ENCODE measurements at places on chromosomes 2 and 18. TPM values are rescaled to one million over a fixed set of nuclear protein-coding genes. Genes with fewer than 3 reads are reported as not detected.

ACMSD gene
- not detected for total RNA-seq

SLC5A7 gene
- not detected for total RNA-seq

ARHGEF33 gene
- 0.84 TPM for total RNA-seq

DNA sequence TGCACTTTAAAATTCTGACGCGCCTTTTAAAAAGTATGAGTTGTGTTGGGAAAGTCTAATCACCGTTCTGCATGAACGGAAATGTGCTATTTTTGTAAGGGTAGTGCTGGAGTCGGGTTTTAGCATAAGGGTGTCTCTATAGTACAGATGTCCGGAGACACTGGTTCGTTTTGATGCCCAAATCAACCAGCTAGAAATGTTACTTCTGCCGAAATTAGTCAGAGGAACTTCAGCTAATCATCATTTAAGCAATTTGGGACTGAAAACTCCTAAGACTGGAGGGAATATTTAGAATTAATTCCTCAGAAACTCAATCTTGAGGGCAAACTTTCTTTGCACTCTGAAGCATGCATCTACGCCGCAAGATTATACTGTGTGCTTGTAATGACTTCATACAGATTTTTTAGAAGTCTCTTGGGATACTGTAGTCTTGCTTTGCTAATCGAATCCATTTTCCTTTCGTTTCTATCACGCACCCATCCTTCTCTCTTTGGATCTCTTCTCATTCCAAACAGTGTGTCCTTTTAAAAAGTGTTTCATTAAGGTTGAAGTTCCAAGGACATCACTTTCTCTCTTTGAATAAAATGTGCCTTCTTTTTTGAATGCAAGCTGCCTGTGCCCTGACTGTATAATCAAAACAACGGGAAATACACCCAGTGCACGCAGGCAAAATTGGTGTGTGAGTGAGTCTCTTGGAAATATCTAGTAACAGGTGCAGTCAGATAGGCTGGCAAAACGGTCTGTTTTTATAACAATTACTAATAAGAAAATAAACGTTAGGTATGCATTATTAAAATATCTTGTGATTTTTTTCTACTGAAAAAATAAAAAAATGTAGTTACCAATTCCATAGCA lies 270.9 kb upstream of the TCF4 start:
- H3K27me3 ChIP-seq, result no peaks in the 10 kb centered on the region
- no peak overlapping the region for H3K4me3 ChIP-seq
- no peak overlapping the region for H3K27ac ChIP-seq
- no peak for DNase-seq

DNA sequence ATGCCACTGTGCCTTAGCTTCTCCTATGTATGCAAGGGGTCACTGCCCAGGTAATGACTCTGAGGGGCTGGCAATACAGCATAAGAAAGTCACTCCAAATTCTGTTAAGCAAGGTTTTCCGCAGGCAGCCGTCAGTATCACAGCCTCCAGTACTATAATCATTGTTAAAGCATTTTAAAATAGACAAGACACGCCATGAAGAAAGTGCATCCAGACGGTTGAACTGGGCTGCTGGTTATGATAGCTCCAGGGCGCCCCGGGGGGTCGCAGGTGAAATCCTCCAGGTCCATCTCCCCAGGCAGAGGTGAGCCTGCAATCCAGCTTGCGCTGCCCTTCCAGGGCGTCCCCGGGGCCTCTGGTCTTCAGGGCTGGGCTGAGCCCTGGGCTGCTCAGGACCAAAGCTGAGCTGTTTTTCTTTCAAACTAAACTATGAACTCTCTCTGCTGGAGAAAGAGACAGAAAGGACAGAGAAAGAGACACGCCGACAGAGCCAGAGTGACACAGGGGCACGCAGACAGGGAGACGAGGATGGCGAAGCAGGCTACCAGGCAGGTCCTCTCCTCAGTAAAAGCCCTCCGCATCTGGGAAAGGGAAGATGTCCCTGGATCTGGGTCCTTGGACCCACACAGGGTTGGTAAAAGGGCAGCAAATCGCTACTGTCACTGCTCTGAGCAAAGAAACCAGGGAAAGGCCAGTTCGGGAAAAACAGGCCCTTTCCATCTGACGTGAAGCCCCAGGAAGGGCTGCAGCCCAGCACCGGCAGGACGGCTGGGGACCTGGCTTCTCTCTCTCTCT lies 2.1 kb upstream of the TWIST2 start:
- H3K27ac ChIP-seq, result no peak overlapping the region
- no peaks in the 10 kb centered on the region for H3K4me1 ChIP-seq
- DNase-seq, result no peak
- H3K4me3 ChIP-seq, result no peak overlapping the region

DNA sequence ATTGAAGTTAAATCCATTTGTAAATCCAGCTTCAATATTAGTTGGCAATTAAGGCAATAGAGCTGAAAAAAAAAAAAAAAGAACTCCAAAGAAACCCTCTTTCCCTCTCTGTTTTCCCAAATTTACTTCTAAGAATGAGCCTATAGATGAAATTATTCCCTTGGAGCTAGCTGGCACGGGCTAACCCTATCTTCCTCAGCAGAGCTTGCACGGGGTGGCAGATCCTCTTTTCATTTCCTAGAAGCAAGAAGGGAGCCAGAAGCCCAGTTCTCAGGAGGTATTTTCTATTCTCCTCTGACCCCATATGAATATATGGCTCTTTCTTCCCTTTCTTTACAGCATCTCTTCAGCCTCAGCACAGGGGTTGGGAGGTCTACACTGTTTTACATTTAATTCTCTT lies 426.0 kb downstream of the TGIF1 start:
- H3K27me3 ChIP-seq, result no peaks in the 10 kb centered on the region
- H3K4me3 ChIP-seq, result no peak overlapping the region
- H3K36me3 ChIP-seq, result no peaks in the 10 kb centered on the region

GRCh38 chr2:212414767-212415211 lies 123.8 kb downstream of the ERBB4 start:
- no peak overlapping the region for H3K4me3 ChIP-seq
- no peaks in the 10 kb centered on the region for H3K27me3 ChIP-seq
- H3K27ac ChIP-seq, result no peak overlapping the region
- no peaks in the 10 kb centered on the region for H3K4me1 ChIP-seq
- no peaks in the 10 kb centered on the region for H3K36me3 ChIP-seq

DNA sequence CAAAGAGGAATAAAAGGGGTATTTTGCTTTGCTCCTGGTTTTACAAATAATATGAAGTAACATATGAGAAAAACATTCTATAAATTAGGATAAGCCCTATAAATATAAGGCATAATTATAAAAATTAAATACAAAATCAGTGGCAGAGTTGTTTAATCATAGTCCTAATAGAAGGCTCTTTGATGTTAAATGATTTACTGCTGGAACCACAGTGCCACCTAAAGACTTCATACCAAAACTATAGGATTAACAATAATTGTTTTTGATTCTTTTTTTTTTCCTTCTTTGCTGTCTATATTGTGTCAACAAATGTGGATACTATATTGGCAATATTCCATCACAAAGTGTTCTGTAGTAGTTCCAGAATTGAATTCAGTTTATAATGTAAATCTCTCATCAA lies 837.7 kb upstream of the SLC39A10 start:
- H3K4me3 ChIP-seq, result no peak overlapping the region
- no peak overlapping the region for H3K27ac ChIP-seq
- no peaks in the 10 kb centered on the region for H3K36me3 ChIP-seq
- DNase-seq, result no peak

Measured in naive thymus-derived CD4-positive, alpha-beta T cell (primary cell).